CD4-positive, alpha-beta T cell (primary cell): ENCODE measurements at places on chromosomes 1 and 21.

- no peak for DNase-seq
Measured at GRCh38 chr1:43205671-43206070, 33.5 kb downstream of the CFAP57 start.

DNA sequence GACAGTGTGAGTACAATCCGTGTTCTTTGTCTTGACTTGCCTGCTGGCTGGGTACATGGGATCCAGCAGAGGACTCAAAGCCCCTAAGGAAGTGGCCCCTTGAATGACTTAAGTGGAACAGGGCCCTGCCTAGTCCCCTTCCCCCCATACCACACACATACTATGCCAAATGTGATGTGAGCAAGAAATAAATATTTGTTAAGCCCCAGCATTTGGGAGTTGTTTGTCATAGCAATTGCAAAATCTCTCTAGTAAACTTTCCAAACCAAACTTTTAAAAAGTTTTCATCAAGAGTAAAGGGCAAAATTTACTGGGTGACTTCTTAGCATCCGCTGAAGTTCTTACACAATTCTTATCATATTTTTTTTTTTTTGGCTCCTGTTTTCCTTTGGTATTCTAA is 32.5 kb upstream of the CACHD1 start:
- DNase-seq: no peak

DNA sequence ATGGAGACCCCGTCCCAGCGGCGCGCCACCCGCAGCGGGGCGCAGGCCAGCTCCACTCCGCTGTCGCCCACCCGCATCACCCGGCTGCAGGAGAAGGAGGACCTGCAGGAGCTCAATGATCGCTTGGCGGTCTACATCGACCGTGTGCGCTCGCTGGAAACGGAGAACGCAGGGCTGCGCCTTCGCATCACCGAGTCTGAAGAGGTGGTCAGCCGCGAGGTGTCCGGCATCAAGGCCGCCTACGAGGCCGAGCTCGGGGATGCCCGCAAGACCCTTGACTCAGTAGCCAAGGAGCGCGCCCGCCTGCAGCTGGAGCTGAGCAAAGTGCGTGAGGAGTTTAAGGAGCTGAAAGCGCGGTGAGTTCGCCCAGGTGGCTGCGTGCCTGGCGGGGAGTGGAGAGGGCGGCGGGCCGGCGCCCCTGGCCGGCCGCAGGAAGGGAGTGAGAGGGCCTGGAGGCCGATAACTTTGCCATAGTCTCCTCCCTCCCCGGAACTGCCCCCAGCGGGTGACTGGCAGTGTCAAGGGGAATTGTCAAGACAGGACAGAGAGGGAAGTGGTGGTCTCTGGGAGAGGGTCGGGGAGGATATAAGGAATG is 505 bp downstream of the LMNA start:
- peak; percentile 32 for DNase-seq

GRCh38 chr21:29384683-29385359 is 86.1 kb downstream of the BACH1 start:
- no peak for DNase-seq

- no peak for DNase-seq
Measured at GRCh38 chr1:216779686-216780085, 56.5 kb upstream of the ESRRG start.

DNA sequence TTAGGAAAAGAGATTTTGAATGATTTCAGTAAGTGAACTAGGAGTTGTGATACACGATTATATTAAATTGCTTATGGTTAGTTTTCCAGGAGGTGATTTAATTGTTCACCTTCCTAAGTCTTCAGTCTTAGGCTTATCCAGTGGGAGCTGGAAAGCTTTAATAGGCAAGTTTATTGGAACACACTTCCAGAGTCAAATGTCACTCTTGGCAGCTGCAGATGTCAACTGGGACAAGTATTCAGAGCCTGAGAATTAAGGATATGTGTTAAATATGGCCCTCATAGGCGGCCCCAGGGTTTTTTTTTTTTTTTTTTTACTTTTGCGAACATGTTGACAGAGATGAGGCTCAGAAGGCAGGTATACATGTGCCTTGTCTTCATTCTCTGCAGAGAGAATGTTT is 29.2 kb downstream of the UCK2 start:
- no peak for DNase-seq

- DNase-seq: no peak
Measured at GRCh38 chr1:11929849-11930248, 3.6 kb upstream of the KIAA2013 start.

DNA sequence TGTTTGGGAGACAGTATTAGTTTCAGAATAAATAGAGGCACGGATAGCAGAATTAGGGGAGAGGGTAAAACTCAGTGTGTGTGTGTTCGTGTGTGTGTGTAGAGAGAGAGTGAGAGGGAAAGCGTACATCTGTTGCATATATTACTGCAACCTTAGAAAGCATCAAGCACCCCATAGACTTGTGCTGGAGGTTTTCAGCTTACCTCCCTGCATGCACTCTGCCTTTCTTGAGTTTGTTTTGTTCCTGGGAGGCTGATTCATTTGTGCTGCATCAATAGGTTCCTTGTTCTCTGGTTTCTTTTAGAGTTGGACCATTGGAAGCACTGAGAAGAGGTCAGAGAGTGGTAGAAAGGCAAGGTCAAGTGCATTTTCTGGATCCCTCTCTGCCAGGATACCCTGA is 104.4 kb upstream of the KCNK1 start:
- no peak for DNase-seq

DNA sequence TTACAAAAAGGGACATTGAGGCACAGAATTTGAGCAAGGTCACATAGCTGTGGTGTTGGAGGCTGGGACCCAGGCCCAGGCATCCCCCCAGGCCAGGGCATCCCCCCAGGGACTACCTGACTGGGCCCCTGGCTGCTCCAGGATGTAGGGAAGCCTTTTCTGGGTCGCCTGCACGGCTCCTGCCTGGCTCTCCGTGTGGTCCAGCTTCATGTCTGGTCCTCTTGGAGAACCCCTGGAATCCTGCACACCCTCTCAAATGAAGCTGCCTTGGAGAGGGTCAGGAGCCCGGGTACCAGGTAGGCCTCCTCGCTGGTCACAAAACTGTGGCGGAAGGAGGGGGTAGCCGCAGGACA is 919 bp upstream of the CELSR2 start:
- no peak for DNase-seq

DNA sequence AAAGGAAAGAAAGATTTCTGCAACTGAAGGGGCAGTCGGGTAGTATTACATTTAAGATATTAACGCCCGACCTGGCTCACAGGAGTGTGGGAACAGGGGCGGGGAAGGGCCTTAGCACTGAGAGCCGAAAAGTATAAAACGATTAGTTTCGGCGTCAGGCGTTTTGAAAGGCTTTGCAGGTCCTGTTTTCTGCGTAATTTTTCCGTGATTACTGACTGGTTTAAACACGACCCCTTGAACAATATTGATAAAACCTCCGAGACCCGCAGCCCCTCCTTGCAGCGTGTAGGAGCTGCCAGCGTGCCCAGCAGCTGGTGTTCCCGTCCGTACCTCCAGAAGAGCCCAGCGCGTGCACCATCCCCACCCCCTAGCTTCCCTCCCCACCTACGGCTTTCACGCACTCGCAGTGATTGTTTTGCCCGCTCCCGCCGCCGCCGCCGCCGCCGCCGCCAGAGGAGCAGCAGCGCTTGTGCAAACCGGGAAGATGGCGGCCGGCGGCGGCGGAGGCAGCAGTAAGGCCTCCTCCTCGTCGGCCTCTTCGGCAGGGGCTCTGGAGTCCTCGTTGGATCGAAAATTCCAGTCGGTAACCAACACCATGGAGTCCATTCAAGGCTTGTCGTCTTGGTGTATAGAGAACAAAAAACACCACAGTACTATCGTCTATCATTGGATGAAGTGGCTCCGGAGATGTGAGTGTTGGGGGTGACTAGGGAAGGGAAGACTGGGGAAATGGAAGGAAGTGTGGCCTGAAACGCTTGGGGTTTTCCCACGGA is 470 bp downstream of the RPRD2 start:
- peak; percentile 82 for DNase-seq

DNA sequence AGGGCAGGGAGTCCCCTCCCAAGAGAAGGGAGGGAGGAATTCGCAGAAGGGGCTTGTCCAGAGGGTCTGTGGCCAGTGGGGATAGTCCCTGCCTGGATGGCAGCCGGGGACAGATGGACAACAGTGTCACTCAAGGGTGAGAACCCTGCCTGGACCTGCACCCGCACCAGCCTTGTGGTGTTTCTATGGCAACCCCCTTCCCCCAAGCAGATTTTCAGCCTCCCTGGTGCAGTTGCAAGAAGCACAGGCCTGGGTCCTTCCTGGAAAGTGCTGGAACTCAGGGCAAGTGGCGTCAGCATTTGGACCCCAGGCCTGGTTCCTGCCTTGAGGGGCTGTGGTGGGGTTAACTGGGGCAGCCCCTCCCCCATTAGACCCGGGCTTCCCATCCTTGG is 83.8 kb upstream of the ACTL8 start:
- no peak for DNase-seq

GRCh38 chr1:236099355-236099974 is 34.6 kb upstream of the NID1 start:
- no peak for DNase-seq

- no peak for DNase-seq
Measured at GRCh38 chr21:46216132-46216747, 12.3 kb downstream of the LSS start.

DNA sequence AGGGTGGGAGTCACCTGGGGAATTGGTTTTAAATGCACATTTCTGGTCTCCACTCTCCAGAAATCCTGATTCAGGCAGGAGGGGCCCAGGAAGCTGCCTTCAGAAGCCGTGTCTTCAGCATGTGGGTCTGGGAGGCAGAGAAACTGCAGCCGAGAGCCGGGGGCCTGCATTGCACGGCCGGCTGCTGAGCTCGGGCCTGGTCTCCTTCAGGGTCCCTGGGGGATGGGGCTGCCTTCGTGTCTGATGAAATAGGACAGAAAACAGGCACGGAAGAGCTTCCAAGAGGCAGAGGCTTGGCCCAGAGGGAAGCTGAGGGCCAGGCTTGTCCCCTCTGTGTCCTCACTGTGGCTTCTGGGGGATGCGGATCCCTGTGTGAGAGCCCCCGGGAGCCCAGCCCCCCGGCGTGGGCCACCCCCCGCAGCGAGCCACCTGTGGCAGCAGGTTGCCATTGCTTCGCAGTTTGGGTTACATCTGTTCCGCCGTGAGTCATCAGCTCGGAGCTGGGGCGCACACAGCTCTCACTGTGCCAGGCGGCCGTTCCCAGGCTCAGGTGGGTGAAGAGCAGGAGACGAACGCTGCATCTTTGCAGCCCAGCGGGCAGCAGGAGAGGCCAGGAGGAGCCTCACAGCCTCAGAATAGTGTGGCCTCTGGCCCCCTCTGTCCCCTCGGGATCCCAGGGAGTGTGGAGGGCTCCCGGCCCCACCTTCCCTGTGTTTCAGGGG is 72.4 kb downstream of the AJAP1 start:
- no peak for DNase-seq

- no peak for DNase-seq
Measured at GRCh38 chr1:103129796-103130195, 21.5 kb upstream of the COL11A1 start.

- DNase-seq: no peak
Measured at GRCh38 chr1:180691322-180691913, 59.6 kb downstream of the XPR1 start.

DNA sequence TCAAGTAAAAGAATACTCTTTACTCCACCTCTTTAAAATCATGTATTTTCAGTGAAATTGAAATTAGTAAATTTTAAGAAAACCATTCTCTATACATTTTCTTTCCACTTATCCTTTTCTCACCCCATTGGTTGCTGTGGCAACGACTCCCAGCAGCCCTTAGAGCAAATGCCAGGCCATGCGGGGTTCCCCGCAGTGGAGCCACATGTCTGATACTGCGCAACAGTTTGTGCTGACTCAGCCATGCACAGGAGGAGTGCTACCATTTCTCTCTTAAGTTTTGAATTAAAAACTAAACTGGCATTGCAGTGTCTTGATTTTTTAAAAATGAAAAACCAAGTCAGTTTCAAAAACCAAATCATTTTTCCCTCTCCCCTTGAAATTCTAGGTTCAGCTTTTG is 214.1 kb upstream of the L1TD1 start:
- no peak for DNase-seq

GRCh38 chr1:22250724-22251123 is 107.8 kb upstream of the WNT4 start:
- DNase-seq: no peak

DNA sequence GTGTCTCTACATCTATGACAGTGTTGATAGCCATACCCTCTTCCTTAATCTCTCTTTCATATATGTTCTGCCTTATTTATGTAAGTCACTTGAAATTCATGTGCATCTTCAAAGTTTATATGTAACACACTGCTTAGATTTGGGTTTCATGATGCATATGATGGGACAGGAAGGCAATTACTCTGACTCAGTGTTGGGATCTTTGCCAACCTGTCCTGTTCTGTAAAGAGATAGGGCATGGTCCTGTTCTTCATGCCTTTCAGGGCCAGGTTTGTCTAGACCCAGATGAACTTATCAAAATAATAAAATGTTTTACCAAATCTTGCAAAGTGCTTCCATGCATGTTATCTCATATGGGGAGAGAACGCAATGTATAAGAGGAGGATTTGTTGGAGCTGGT is 69.5 kb downstream of the TMPRSS15 start:
- no peak for DNase-seq

DNA sequence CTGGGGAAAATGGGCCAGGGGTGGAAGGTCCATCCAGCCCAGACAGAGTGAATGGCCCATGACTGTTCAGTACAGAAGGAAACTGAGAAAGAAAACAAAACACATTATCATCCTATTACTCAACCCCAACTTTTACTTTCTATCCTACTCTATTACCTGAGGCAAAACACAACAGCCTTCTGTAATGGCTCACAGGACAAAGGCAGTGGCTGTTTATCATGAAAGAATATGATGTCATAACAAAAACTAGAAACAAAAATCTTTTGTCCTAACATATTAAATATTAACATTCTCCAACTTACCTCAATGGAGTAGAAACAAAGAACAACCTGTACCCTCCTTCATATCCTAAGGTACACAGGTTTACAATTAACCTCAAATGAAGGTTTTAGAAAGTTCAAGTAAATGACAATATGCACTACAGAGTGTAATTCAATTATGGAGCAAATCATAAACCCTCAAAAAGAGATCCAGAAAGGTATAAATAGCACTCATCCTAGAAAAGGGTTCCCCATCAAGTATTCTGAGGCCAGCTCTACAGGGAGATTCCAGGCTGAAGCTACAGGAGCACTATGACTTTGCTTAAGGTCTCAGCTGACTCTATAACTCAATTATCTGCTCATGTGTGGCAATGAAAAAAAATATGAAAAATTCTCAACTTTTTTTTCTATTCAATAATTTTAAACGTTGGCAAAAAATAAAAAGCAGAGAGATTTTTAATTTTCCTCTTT is 15.1 kb downstream of the ELK4 start:
- no peak for DNase-seq

DNA sequence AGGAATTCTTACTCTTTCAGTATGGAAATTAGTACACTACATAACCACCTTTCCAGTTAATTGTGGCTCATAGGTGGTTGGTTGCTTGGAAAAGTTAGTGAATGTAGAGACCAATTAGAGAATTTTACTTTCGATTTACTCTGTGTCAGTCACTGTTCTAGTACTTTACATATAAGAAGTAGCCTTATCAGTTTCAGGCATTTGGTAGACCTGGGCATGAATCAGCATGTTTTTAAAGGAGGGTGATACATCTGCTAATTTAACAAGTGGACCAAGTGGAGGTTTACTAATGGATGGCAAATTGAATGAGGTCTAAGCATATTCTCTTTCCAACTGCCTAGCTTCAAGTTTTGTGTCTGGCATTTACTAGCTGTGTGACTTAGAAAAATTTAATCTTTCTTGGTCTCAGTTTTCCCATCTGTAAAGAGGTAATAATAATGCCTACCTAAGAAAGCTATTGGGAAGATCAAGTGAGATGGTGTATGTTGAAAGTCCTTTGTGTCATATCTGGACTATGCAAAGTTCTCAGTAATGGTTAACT is 1158.6 kb downstream of the PLA2G4A start:
- no peak for DNase-seq

GRCh38 chr1:65792669-65793358 is at the start of gene PDE4B:
PDE4B (plus strand) TSS chr1:65792895.
- no peak for DNase-seq
